CD4-positive, alpha-beta T cell treated with Interleukin-10 for 1 hour (primary cell): ENCODE measurements at places on chromosomes 16 and 17.

- DNase-seq = peak; percentile 62
Measured at GRCh38 chr17:74369221-74369620, 1.9 kb downstream of the GPR142 start.

DNA sequence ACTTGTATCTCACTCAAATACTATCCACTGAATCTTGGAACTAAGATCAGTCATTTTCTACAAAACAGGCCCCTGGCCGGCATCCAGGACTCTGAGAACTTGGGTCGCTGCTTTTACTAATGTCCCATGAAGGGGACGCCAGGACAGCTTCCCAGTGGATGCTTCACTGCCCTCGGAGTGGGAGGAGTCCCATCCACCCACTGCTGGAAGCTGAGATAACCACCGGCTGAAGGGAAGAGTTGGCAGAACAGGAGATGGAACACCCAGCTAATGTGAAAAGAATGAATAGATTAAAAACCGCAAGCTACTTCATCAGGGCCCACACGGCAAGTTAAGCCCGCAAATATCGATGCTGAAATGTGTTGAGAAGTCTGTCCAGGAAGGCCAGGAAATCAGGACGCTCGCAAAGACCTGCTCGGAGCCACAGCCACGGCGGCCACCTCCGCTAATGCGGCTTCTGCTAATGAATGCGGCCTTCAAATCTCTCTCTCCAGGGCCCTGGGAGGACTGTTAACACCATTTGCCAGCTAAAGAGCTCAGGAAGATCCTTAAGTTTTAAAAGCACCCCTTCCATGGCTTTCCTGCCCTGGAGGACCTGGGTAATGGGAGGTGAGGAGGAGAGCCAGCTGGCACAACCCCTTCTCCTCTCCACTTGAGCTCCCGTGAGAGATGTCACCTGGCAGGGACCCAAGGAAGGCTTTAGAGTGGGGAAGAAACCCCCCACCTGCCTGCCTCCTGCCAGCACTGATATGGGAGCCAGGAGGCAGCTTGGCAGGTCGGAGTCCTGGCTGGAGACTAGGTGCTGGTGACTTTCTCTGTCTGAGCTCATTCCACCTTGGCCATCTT is 226.6 kb upstream of the RPL38 start:
- no peak for DNase-seq

DNA sequence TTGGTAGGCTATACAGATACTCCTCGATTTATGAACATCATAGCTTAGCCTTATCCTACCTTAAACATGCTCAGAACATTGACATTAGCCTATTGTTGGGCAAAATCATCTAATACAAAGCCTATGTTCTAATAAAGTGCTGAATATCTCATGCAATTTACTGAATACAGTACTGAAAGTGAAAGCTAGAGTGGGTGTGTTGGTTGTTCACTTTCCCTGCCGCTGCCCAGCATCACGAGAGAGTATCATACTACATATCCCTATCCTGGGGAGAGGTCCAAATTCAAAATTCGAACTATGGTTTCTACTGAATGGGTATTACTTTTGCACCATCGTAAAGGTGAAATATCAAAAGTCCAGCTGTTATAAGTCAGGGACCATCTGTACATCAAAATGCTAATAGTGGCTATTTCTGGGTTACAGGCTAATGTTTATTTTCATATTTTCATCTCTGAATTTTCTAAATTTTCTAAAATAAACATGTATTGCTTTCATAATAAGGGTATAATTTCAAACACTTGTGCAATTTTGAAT is 54.5 kb downstream of the NACA2 start:
- DNase-seq = no peak

GRCh38 chr17:57486882-57487301 is 230.6 kb downstream of the MSI2 start:
- DNase-seq = no peak

- peak; percentile 77 for DNase-seq
Measured at GRCh38 chr17:73429440-73430164, 117.8 kb upstream of the CDC42EP4 start.

- no peak for DNase-seq
Measured at GRCh38 chr16:72226136-72226535, 54.2 kb upstream of the PMFBP1 start.
